ENCODE measurements at places on chromosomes 3 and 15.
A peak's percentile ranks its signal among the peaks of the same experiment; 100 is the strongest.

DNA sequence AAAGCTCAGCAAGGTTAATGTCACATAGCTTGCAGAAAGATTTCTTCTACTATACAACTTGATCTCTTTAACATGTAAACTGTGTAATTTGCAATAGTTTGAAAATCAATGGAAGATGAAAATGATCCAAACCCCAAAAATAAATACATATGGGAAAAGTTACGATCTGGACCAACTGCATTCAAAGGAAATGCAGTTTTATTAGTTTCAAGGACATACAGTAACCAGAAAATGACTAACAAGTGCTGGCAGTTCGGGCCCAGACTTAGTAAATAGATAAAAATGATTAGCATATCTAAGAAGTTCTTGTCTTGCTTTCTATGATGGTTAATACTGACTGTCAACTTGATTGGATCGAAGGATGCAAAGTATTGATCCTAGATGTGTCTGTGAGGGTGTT lies 37.3 kb upstream of the LEKR1 start:
- DNase-seq, result no peak

GRCh38 chr15:80026310-80026709 lies 33.2 kb upstream of the ZFAND6 start:
- DNase-seq, result no peak

DNA sequence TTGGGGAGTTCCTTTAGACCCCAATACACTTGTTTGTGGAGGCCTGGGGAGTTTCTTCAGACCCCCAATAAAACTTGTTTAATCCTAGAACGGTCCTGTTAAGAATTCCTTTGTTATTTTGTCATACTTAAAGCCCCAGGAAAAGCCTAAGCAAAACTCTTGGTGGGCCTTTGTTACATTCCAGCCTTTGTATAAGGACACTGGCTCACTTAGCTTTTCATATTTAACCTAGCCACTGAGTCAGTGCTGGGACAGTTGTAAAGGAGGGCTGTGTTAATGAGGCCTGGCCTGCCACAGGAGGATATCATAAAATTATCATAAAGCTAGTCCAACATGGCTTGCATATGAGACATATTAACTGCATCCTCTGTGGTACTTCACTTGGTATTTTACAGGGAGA lies 760.1 kb downstream of the ZNF385D start:
- DNase-seq, result no peak

GRCh38 chr3:100261485-100261903 lies 702 bp downstream of the TBC1D23 start:
- no peak for DNase-seq

GRCh38 chr3:72810659-72811434 lies 37.4 kb downstream of the SHQ1 start:
- DNase-seq, result no peak

DNA sequence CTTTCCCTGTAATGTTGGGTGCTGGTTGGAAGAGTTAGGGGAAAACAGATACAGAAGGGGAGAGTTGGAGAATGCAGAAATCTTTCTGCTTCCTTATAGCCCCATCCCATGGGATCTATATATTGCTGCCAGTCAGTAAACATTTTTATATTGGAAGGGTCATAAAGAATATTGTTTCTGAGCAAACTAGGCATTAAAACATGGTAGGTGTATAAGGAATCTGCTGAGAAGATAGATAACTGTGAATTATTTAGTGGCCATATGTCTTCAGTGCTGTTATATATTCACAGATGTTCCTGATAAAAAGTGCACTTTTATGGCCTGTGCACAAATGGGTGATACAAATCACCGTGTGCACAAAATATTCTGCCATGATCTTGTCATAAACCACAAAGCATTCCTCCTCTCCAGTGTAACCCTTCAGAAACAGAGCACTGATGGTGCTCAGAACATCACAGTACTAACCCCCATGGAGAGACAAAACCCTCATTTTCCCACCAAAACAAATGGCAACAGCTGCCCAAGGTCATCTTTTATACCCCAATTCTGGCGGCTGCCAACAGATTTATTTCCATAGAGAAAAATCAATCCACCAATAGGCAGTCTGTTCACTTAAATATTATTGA lies 269.3 kb downstream of the SLC9A9 start:
- DNase-seq, result no peak

DNA sequence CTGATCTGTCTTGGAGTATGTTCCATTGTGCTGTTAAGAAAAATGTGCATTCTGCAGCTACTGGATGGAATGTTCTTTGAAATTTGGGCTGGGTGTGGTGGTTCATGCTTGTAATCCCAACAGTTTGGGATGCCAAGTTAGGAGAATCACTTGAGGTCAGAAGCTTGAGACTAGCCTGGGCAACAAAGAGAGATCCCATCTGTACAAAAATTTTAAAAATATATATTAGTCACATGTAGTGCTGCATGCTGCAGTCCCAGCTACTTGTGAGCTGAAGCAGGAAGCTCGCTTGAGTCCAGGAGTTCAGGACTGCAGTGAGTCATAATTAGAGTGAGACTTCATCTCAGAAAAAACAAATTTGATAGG lies 62.8 kb upstream of the PLSCR4 start:
- DNase-seq, result no peak

DNA sequence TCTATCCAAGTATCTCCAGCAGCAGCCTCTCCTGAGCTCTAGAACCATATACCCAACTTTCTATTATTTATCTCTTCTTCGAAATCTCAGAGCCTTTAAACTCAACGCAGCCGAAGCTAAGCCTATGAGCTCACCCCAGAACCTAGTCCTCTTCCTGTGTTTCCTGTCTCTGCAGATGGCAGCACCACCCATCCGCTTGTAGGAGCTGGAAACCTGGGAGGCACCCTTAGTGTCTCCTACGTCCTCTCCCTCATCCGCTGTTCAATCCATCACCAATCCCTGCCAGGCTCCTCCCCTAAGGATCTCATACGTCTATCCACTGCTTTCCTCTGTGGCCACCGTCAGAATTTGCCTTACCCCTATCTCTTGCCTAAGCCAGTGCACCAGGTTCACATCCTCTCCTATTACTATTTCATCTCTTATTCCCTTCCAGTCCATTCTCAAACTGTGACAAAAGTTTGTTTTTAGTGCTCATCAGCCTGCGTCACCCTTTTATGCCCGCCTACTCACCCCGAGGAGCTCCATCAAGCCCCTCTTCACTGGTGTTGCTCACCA lies 9.6 kb downstream of the VGLL4 start:
- DNase-seq, result no peak

DNA sequence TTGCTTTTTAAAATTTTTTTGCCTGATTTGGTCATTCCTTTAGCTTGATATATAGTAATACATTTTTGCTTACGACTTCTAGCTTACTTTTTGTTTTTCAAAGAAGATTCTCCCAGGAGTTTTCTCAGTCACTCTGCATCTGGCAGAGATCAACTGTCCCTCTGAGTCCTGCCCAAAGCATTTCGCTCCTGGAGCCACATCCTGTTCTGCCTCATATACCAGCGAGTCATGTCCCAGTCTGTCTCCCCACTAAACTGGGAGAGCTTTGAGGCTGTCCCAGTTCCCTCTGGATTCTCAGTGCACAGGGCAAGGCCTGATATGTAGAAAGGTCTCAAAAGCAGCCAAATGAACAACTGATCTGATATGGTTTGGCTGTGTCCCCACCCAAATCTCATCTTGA lies 326.3 kb downstream of the ARRDC4 start:
- no peak for DNase-seq

GRCh38 chr15:98232761-98233160 lies 272.3 kb downstream of the ARRDC4 start:
- DNase-seq, result peak; percentile 51

DNA sequence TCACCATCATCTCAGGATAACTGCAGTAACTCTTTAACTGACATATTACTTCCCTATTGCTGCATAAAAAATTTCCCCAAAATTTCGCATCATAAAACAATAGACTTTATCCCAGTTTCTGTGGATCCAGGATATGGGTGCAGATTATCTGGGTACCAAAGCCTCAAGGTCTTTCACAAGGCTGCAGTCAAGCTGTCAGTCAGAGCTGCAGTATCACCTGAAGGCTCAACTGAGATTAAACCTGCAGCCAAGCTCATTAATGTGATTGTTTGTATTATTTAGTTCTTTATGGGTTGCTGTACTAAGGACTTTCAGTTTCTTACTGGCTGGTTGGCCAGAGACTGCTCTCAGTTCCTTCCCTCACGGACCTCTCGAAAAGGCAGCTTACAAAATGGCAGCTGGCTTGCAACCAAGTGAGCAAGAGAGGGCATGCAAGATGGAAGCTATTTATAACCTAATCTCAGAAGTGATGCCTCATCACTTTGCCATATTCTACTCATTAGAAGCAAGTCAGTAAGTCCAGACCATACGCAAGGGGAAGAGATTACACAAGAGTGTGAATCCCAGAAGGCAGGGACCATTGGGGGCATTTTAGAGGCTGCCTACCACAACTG lies 54.9 kb downstream of the DCUN1D1 start:
- DNase-seq, result no peak

- peak; percentile 42 for DNase-seq
Observed at GRCh38 chr15:92061511-92062195, 208.1 kb downstream of the SLCO3A1 start.

GRCh38 chr3:48434591-48435222 lies 4.8 kb upstream of the PLXNB1 start:
- DNase-seq, result no peak

DNA sequence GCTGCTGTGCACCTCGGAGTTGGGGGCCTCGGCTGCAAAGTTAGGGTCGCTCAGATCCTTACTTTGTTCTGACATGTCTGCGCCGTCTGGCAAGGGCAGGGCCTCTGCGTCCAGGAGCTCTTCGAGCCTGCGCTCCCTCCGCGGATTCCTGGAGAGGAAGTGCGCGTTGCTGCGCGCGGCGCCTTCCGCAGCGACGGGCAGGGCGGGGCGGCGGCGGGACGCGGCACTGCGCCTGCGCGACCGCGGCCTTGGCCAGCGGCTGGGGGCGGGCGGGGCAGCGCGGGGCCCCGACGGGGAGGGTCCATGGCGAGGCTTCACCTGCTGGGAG lies at the start of gene NDN:
NDN (minus strand) TSS at position 163 of the 328 bp plus-strand sequence; CDS start at position 75, 88 bp downstream.
- peak; percentile 25 for DNase-seq

GRCh38 chr15:57903626-57904025 lies 161.9 kb downstream of the ALDH1A2 start:
- DNase-seq, result no peak

GRCh38 chr3:126982126-126982470 lies 817 bp upstream of the PLXNA1 start:
- DNase-seq, result no peak

- peak; percentile 49 for DNase-seq
Observed at GRCh38 chr15:77807115-77807514, 174.4 kb upstream of the LINGO1 start.

DNA sequence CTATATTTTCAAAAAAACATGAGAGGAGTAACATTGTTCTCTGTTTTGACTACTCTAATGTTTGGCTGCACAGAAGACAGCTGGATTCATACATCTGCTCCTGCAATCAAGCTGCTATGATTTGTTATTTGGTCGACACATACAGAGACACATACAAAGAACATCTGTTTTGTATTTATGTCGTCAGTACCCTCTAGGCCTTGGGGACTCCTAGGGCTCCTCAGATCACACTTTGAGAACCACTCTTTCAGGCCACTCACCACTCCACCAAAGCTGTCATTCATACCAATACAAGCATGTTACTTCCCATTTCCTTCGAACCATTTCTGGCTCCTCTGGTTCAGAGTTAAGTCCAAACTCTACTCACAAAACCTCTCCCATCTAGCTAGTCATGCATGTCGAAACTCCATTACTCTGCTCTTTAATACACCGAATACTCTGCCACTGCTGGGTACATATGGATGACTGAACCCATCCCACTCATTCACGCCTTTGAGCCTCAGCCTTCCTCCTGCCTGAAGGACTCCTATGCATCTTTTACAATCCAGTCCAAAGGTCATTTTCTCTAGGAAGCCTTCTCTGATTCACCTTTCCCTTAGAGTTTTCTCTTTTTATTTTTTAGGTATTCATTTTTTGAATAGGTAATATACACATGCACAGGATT lies 102.9 kb upstream of the ARHGEF3 start:
- no peak for DNase-seq

DNA sequence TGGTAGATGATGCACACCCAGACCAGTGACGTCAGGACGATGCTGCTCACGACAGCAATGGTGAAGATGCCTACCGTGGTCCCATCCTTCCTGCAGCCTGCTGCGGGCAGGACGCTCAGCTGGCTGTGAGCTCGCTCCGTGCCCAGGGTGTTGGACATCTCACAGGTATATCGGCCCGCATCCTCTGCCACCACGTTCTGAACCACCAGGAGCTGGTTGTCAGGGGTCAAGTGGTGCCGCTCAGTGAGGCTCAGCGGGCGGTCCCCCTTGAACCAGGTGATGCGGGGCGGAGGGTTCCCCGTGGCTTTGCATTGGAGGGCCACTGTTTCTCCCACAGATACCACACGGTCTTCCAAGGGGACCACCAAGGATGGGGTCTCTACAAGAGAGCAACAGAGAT lies 117.8 kb downstream of the LRIG1 start:
- DNase-seq, result no peak
